Right renal pelvis (tissue), 4 donors: ENCODE measurements at places on chromosomes 11 and 22.
A peak's percentile ranks its signal among the peaks of the same experiment; 100 is the strongest.

DNA sequence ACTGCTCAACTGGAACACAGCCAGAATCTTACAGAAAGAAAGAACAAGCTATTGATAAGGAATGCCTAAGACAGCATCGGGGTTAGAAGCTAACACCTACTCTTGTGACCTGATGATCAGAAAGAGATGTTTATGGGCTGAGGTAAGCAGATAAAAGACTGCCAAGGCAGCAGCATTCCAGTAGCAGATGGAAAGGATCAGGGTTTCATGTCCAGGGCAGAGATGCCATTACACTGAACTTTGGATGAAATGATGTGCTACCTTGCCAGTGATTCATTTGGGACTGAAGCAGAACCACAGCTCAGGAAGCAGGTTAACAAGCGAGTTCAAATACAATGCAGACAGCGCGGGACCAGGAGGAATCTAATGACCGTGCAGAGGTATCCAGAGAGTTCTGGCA lies 27.1 kb upstream of the APOA1 start:
- no peak for DNase-seq

DNA sequence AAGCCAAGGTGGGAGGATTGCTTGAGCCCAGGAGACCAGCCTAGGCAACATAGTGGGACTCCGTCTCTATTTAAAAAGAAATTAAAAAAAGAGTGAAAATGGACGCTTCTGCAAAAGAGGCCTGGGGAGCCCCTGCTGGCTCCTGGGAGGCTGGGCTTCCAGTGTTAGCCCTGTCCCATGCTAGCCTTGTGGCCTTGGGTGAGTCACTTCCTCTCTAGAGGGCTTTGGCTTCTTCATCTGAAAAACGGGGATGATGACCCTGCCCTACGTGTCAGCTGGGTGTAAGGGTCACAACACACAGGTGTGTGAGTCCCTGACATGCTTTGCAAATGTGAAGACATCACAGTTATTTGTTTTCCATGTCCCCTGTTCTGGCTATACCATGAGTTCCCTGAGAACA lies 32.8 kb downstream of the FAM227A start:
- DNase-seq: no peak

GRCh38 chr22:35995772-35996171 lies 32.9 kb downstream of the RBFOX2 start:
- DNase-seq: peak; percentile 64

DNA sequence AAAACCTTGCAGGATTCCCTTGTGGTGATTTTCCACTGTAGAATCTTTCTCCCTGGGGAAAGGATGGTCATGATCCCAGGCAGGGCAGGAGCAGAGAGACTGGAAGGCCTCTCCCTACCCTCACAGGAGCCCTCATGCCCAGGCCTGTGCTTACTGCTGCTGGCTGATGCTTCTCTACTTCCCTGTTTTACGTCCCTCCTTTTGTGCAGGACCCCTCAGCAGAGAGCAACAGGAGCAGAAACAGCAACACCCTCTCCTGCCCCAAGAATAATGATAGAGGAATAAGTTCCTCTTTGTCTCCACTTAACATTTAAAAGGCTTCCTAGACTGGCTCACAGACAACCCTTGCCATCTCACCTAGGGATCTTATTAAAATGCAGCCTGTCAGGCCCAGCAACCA lies 3.6 kb downstream of the ISX start:
- no peak for DNase-seq

DNA sequence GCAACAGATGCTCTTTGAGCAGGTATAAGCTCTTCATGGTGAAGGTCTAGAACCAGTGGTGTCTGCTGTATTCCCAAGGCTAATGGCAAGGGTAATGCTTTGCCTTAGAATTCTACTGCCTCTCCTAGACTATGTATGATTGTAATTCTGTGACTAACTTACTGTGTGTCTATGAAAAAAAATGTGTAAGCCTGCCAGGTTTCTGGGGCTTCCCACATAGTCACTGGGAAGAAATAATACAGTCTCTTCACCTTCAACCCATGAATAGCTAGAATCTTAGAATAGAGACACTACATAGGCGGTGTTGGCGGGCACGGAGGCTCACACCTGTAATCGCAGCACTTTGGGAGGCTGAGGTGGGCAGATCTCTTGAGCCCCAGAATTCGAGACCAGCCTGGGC lies 84.1 kb downstream of the C11orf91 start:
- no peak for DNase-seq

- DNase-seq: no peak
Observed at GRCh38 chr11:13287681-13288080, 10.1 kb downstream of the BMAL1 start.

GRCh38 chr22:22817468-22818201 lies 70.0 kb upstream of the IGLL5 start:
- no peak for DNase-seq

DNA sequence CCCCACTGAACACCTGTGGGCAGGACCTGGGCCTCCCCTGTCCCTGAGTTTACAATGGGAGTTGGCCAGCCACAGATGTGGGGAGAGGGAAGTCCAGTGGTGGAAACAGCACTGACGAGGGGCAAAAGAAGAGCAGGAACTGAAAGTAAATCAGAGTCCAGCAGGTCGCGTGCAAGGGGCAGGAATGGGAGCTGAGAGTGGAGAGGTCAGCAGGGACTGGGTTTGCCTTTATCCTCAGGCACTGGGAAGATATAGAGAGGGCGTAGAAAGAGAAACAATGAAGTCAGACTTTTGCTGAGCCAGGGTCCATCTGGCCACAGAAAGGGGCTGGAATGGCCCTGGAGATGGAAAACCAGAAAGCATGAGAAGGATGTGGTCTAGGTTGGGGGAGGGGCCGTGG lies 8.5 kb downstream of the P2RY6 start:
- DNase-seq: no peak

- DNase-seq: no peak
Observed at GRCh38 chr22:29626497-29627195, 23.2 kb downstream of the NF2 start.

- DNase-seq: no peak
Observed at GRCh38 chr11:91804042-91804441, 420.6 kb upstream of the FAT3 start.

DNA sequence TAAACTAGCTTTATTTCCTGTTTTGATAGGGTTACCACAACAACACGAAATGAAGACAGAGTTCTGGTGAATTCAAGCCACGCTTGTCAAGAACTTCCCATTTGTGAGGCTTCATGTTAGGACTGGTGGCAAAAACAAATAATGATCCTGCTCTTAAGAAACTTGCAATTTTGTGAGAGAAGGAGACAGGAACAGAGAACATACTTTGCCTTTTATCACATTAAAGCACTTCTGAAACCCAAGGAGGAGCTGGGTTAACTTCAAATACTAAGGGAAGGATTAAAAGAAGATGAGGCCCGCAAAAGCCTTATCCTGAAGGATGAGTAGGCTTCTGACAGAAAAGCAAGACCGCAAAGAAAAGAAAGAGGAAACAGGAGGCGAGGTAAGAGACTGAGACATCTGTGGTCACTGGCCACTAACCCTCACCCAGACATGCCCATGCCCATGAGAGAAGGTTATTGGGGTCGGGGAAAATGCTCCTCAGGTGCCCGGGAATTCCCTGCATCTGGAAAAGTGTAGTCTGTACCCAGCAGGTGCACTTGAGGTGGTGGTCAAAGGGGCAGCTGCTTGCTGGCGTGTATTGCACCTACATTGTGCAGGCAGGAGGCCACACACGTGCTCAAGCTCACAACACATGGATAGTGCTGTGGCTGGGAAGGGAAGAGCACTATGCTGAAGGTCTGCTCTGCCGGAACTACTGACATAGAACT lies 50.5 kb downstream of the MAPK1 start:
- peak; percentile 69 for DNase-seq

DNA sequence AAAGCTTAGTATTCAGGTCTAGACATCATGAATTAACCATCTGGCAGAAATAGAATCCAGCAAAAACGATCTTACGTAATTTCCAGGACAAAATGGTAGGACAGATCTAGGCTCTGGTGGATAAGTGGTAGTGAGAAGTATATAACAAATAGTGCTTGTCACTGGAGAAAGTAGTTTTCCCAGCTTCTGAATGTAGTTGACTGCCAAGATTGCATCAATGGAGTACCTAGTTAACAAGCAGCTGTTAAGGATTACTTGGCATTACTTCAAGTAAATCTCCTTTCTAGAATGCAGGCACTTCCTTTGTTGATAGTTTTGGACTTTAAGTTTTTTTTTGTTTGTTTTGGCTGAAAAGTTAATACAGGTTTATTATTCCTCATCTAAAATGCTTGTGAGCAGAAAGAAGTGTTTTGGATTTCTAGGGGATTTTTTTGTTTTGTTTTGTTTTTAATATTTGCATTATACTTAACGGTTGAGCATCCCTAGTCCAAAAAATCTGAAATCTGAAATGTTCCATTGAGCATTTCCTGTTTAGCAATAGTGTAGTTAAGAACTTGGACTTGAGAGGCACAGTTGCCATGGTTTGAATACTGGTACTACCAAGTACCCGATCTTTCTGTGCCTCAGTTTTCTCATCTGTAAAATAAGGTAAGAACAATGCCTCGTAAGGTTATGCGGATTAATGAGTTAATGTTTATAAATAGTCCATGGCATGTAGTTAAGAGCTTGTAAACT lies 20.3 kb downstream of the FAM118B start:
- DNase-seq: no peak

- no peak for DNase-seq
Observed at GRCh38 chr22:29801796-29802195, 34.6 kb downstream of the UQCR10 start.

DNA sequence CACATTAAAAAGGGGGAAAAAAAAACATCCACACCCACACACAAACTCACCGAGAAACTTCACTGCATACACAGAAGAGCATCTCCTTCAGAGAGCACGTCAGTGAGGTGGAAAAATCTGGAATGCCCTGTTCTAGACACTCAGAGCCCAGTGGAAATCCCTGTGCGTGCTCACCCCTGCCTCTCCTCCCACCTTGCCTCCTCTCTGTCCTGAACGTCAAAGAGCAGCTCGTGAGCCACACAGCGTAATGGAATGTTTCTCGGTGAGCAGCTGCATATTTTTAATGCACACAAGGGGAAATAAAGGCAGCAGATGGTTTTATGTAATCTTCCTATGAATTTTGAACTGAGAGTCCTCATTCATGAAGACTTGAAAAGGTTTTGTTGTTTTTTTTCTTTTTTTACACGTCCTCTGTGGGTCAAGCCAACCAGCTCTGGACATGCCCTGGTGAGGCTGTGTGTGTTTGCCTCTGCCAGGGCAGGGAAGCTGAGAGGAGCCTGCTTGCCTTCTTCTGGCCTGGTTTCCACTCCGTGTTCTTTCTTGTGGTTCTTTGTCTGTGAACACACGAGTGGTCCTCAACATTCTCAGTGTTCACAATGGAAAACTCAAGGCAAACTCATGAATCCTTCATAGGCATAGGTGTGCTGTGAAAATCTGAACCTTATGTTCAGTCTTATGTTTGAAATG lies 219.2 kb downstream of the TENM4 start:
- no peak for DNase-seq

DNA sequence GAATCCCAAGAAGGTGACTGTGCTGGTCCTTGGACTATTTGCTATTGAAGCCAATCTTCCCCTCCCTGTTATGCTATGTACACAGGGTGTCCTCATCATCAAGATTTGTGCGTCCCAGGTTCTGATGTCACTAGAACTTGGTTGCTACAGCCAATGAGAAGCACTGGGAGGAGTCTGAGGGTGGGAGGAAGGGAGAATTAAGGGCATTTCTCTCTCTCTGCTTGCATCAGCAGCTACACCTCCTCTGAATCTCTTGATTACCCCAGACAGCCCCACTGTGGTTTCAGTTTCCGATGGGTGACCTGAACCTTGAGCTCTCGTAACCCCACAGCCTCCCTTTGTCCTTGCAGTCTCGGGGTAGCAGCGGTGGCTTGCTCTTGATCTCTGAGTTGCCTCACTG lies 212.4 kb upstream of the SESN3 start:
- DNase-seq: no peak

DNA sequence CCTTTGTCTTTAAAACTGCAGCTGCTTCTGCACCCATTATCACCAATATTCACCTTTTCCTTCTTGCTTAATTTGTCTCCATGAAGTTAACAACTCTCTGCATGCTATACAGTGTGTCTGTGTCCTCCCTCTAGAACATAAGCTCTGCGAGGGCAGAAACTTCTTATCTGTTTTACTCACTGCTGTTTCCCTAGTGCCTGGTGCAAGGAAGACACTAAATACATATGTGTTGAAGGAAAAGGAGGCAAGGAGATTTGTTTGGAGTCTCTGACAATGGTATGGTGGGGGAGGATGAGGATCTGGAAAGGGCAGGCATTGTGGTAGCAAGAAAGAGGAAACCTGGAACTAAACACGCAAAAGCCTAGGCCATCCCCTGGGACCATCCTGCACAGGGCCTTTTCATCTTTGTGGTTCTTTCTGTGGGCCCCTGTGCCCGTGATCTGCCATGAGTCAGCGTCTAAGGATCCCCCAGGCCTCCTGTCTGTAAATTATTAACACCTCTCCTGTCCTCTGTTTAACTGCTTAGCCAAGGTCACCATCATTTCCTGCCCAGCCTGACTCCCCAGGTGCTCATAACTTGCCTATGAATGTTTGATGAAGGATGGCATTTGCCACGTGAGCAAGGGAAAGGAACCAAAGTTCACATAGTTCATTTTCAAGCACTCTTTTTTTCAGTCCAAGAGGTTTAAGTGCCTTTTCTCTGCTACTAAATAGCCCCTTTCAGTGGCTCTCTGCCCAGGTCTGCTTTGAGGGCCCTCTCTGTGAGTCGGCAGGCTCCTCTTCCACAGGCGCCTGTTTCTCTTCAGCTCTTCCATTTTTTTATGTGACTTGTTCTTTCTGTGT lies 131.1 kb downstream of the RASSF10 start:
- no peak for DNase-seq

- no peak for DNase-seq
Observed at GRCh38 chr11:1912289-1912878, 7.1 kb upstream of the TNNT3 start.

- DNase-seq: no peak
Observed at GRCh38 chr11:284105-285020, 4.6 kb upstream of the PGGHG start.

DNA sequence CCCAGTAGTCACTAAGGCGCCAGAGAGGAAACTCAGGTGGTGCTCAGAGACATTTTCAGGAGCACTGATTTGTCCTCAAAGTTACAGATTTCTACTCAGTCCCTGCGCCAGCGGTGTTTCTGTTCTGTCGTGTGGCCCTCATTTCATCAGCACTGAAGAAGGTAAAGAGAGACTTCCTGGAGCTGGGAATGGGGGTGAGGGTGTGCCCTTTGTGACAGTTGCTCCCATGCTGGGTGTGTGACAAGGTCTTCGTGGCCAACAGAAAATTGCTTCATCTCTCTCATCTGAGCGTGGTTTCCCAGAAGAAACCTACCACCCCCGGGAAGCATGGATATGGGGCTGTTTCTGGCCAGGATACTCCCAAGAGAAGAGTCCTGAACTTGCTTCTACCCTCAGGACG lies 2.0 kb upstream of the PPARA start:
- DNase-seq: no peak

- no peak for DNase-seq
Observed at GRCh38 chr11:130301002-130301401, 13.7 kb downstream of the ZBTB44 start.

- DNase-seq: no peak
Observed at GRCh38 chr11:108558222-108558621, 35.3 kb downstream of the EXPH5 start.
